ENCODE measurements at places on chromosomes 2 and 18.

DNA sequence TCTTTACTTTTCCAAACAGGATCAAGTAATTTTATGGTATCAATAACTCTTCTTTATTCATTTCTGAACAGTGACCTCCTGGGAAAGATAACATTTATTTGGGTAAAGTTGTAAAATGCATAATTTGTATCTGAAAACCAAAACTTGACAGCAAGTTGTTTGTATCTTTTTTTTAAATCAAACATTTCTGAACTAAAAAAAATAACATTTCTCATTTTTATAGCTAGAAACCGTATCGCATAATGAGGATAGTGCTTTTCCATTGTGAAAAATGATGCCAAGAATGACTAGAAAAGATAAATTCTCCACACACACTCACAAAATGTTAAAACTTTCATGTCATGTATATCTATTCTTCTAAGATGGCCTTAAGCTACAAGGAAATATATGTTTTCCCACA, 578.2 kb downstream of the RIT2 start:
- no peak for DNase-seq

DNA sequence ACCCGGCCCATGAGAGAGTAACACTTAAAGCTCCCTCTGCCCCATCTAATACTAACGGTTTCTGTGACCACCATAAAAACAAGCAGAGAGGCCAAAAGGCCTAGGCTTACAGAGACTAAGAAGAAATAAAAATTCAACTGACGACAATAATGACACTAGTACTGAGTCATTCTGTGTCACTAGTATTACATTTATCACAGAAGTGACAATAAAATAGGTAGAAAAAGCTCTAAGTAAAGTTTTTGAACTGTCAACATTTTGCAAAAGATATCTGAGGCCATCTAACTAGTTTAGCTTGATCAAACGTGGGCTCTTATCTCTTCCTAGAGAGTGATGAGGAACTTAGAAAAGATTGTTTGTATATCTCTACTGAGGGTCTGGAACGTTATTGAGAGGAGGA, 35.6 kb downstream of the AP1S3 start:
- DNase-seq: no peak

DNA sequence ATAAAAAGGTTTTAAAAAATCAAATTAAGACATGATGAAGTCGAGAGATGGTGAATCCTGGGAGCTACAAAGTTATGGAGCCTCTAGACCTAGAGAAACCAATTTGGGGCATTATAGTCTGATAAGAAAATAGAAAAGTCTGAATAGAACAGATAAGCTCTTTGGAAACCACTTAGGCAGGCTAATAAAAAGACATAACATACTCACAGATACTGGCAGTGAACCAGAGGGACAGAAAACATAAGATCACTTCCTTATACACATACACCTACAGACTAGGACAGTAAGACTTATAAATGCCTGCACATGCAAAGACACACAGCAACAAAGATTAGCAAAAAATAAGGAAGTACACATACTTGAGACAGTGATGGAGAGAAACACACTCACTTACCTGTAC, 20.0 kb downstream of the SMC6 start:
- DNase-seq: no peak

DNA sequence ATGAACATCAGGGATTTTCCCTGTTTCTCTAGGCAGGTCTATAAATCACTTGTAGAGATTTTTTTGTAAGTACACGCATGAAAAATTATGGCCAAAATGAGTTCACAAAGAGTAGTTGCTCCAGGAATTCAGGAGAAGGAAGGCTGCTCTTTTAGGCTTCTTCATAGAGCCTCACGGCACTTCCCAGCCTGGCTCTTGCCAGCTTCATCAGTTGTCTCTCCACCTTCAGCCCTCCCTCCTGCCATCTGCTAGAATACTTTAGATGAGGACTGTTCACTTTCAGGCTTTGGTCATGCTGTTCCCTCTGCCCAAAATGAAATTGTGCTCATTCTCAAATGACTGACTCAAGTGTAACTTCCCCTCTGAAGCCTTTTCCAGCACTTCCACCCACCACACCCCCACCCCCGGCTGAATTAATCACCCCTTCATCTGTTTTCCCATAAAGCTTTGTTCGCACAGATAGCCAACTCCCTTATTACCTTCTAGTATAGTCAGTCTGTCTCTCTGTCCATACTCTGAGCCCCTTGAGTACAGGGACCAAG, 1.8 kb upstream of the ABCA12 start:
- no peak for DNase-seq

DNA sequence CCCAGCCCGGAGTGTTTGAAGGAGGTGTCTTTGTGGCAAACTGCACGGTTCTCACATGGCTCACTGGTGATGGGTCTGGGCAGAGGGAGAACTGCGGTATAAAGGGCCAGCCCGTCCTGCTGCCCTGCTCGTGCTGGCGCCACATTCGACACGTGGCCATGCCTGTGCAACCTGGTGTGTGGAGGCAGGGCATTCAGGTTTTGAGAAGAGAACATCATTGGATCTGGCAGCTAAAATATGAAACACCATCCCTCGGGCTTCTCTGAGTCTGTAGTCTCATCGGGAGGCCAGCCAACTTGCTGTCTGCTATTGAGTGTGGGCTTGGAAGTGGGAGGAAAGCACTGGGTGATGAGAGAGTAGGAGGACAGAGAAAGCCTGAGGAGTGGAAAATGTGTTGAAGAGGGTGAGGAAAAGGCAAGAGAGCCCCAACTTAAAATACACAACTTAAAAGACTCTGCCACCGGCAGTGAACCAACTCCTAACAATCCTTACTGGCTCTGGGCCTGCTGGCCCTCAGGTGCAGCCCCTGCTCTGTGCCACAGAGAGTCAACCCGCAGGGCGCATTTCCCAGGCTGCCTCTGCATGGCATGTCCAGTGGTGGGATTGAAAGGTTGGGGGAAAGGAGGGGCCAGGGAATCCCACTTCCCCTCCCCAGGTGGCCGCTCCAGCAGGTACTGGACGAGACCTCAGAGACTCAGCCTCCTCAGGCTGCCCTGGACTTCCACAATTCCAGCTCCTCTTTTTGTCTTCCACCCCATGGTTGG, 112.7 kb upstream of the DLX2 start:
- no peak for DNase-seq

DNA sequence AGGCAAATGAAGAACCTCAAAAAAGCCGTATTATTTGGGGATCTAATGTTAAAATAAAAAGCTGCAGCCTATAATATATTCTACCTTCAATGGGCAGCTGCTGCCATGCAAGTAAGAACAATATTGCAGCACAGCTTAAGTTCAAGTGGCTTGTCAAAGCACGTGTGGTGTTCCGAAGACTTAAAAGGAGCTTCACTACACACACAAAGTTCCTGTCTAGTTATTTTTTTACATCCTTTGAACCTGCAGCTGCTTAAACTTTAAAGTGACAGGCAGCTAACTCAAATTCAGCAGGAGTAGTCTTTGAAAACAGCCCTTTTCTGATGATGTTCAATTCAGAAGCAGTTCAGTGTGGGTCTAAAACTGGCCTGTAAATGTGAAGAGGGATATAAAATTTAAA, 85.8 kb upstream of the XIRP2 start:
- DNase-seq: no peak

DNA sequence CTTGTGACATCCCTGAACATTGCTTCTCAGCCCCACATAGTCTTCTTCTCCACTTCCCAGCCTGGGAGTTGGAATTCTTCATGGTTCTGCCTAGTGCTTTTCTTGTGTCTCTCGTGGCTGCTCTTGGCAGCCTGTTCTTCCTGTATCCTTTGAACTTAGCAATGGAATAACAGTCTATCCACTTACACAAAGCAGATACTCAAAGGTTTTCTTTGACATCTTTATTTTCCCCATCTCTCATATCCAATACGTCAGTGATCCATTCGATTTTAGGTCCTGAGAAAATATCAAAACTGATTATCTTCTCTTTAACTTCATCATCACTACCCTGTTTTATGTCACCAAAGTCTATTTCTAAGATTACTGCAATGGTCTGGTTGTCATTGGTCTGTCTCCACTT, 1091.2 kb upstream of the PIK3C3 start:
- DNase-seq: no peak

DNA sequence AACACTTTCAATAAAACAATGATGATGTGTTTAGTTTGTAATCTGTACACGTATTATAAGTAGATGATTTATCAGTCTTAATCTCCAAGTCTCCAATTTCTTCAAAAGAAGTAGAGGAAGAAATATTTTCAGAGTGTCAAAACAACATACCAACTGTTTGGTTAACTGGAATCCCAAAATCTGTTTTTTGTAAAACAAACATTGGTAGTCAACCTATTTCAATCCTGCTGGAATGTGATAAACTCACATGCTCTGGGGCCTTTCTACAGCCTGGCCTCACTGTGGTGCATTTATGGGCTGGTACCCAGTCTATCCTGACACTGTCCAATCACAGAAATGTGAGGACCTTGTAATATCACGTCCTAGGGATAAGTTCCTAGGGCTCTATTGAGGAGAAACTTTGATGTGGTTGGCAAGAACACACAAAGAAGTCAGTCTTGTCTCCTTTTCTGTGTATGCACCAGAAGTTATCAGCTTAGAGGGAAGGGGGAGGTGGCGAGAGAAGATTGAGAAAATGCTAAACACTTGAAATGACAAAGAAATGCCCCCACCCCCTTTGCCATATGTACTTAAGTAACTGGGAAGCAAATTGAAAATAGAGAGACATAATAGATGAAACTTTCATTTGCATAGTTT, 47.2 kb downstream of the PRKRA start:
- DNase-seq: no peak

DNA sequence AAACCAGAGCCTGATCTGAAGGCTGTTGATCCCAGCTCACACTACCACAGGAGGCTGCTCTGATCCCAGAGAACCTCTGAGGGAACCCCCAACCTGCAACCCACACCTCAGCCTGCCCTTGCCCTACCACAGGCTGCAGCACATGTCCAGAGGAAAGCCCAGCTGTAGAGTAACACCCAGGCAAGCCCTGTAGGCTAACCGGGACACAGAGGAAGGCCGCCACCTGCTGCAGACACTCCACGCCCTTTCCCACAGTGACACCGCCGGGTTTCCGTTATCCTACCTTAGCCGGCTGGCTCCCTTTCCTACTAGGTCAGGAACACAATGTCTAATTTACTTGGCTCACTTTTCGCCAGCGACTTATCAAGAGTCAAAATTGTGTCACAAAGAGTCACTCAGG, 266.7 kb upstream of the KLHL29 start:
- no peak for DNase-seq

GRCh38 chr2:138474100-138474825, 27.3 kb upstream of the SPOPL start:
- peak; percentile 33 for DNase-seq

DNA sequence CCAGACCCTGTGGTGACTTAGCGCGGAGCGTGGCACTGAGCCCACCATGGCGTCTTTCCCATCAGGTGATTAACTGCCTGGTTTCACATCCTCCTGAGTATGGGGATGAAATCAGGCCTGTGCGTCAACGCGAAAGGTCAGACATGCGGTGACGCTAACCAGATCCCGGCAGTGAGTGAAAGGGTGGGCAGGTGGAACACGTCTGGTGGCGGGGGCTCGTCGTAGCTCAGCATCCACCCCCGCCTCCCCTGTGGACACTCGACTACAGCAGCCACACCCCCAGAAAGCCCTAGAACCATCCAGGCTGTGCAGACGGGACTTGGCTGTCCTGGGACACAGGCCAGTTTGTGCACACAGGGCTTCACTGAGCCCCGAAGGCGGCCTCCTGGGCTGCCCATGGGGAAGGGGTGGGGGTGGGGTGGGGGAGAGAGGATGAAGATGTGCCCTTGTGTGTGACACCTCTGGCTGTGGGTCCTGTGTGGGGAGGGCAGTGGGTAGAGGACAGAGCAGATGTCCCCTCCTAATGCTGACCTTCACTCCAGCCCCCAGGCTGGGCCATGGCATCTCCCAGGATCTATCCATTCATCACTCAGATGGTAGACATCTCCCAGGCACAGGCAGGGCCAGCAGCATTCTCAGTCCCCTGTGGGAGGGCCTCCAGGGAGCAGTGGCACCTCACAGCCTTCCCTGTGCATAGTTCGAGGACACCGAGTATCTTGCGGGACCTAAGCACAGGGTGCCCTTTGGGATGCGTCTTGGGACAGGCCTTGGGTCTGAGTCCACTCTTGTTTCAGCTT, 27.5 kb downstream of the RAMP1 start:
- DNase-seq: no peak

GRCh38 chr2:124001696-124002430, 23.2 kb upstream of the CNTNAP5 start:
- no peak for DNase-seq

- DNase-seq: no peak
Observed at GRCh38 chr2:208945719-208946256, 478.1 kb upstream of the MAP2 start.

DNA sequence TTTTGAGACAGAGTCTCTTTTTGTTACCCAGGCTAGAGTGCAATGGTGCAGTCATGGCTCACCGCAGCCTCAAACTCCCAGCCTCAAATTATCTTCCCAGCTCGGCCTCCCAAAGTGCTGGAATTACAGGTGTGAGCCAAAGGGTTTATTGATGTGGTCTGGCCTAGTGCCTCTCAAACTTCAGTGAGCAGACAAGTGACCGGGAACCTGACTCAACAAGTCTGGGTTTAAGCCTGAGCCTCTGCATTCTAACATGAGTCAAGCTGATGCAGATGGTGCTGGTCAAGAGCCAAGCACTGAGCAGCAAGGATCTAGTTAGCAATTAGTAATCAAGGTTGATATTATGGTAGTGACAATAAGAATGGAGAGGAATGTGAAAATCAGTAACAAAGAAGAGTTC, 21.3 kb downstream of the CDK15 start:
- no peak for DNase-seq

DNA sequence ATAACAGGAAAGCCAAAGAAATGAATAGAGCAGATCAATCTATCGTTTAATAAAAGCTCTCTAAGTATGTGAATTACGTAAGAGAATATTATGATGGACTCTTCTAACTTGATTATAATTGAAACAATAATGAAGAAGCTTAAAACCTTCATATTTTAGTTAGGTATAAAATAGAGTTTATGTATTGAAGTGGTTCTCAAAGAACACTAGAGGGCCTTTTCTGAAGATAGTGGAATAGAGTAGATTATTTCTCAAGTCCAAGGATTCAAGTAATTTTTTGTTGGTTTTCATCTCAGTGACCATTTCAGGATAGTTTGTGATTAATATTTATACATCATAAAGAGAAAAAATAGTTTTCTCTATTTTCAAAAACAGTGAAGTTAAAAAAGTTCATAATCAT, 97.7 kb downstream of the NBEAL1 start:
- DNase-seq: no peak

DNA sequence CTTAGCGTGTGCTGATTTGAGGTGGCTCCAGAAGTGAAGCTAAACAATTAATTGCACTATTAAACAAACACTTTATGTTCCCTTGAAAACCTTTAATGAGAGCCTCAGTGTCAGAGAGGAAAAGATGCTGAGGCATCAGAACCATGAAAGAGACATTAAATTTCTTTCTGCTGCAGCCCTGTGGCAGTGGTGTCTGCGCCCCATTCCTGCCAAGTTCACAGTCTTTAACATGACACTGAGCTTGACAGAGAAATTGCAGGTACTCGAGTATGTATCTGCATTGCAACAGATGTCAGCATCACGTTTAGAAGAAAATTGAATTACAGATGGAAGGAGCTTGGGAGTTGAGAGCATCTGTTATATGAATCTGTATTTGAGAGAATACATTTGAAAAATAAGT, 111.3 kb upstream of the CREB1 start:
- DNase-seq: no peak
